ENCODE measurements at places on chromosomes 3 and 15. TPM values are rescaled to one million over a fixed set of nuclear protein-coding genes. Genes with fewer than 3 reads are reported as not detected.

The GXYLT2 gene
- total RNA-seq = 0.58 TPM

The TRIM71 gene
- total RNA-seq = not detected

The ADAMTS17 gene
- 6.4 TPM for total RNA-seq

The RASL12 gene
- 20.0 TPM for total RNA-seq

The C15orf61 gene
- 7.5 TPM for total RNA-seq

The CPNE9 gene
- total RNA-seq = not detected

The NR1D2 gene
- 9.8 TPM for total RNA-seq

The CTXN2 gene
- total RNA-seq = not detected

The ATP8B4 gene
- 14.3 TPM for total RNA-seq

The GOLGA8H gene
- not detected for total RNA-seq

The EIF1B gene
- 16.3 TPM for total RNA-seq

The SYNPR gene
- 1.7 TPM for total RNA-seq

The SCAANT1 gene
- total RNA-seq = not detected

The HTR3E gene
- total RNA-seq = not detected
